ENCODE measurements at places on chromosomes 5 and 9. TPM values are rescaled to one million over a fixed set of nuclear protein-coding genes. Genes with fewer than 3 reads are reported as not detected.

Gene MYOT
- total RNA-seq, result not detected

Gene CD14
- total RNA-seq, result 6.6 TPM

Gene DBH
- total RNA-seq, result not detected

Gene SEMA6A
- 13.0 TPM for total RNA-seq

Gene IL13
- total RNA-seq, result not detected

Gene TNC
- 483 TPM for total RNA-seq

Gene PARP8
- 13.7 TPM for total RNA-seq

Gene MED10
- 19.8 TPM for total RNA-seq

Gene CHSY3
- under 0.01 TPM for total RNA-seq

Gene COL23A1
- under 0.01 TPM for total RNA-seq

Gene GPX3
- 63.4 TPM for total RNA-seq

Gene LECT2
- total RNA-seq, result not detected

Gene PALM2AKAP2
- 2.7 TPM for total RNA-seq

Gene SH3RF2
- total RNA-seq, result 32.2 TPM

Gene SPINK4
- total RNA-seq, result not detected

Gene CDX1
- not detected for total RNA-seq

Gene SPATA31D4
- not detected for total RNA-seq

Measured in nasal cavity respiratory epithelium epithelial cell of viscerocranial mucosa (primary cell).